ENCODE measurements at places on chromosomes 13 and 19. TPM values are rescaled to one million over a fixed set of nuclear protein-coding genes. Genes with fewer than 3 reads are reported as not detected.

DNA sequence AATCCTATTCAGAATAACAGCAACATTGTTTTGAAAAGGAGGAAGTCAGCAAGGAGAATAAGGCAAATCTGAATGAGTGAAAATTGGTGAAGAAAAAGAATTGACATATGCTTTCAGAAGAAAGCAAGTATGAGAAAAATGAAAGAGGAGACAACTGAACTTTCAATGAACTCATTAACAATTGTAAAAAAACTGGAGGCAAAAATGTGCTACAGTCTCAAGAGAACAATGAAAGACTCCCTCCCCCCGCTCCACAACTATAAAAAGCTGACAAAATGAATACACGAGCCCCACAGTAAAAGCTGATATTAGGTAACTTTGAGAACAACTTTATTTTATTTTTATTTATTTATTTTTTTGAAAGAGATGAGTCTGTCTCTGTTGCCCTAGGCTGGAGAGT lies 373.1 kb downstream of the DIAPH3 start:
- DNase-seq = no peak

The TMEM145 gene
- total RNA-seq = not detected

DNA sequence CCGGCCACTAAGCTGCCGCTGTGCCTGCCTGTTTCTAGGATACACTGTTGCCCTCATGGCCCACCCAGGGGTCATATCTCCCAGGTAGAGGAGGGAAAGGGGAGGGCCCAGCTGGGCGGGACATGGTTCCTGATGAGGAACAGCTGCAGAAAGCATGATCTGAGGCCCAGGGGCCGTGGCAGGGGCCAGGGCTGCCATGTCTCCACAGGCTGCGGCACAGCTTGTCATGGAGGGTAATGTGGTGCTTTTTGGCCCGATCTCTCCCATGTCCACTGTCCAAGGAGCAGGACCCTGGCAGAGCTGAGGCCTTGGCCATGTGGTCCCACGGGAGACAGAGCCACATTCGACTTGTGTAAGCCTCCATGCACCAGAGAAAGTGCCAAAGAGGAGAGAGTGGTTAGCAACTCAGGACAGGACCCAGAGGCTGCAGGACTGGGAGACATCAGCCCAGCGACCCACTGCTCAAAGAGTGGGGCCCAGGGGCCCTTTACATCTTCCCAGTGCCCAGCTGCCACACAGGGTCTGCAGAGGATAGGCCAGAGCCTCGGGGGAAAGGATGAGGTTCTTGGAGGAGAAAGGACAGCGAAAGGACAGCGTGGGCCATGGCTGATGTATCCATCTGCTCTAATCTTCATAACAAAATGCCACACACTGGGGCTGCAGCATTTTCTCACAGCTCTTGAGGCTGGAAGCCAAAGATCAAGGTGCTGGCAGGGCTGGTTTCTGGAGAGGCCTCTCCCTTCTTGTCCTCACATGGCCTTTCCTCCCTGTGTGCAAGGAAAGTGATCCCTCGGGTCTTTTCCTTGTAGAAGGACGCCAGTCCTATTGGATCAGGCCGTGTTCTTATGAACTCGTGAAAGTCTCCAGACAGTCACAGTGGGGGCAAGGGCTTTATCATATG lies 11.5 kb downstream of the POP4 start:
- peak; percentile 4 for DNase-seq

The RAB11B gene
- 131 TPM for total RNA-seq

DNA sequence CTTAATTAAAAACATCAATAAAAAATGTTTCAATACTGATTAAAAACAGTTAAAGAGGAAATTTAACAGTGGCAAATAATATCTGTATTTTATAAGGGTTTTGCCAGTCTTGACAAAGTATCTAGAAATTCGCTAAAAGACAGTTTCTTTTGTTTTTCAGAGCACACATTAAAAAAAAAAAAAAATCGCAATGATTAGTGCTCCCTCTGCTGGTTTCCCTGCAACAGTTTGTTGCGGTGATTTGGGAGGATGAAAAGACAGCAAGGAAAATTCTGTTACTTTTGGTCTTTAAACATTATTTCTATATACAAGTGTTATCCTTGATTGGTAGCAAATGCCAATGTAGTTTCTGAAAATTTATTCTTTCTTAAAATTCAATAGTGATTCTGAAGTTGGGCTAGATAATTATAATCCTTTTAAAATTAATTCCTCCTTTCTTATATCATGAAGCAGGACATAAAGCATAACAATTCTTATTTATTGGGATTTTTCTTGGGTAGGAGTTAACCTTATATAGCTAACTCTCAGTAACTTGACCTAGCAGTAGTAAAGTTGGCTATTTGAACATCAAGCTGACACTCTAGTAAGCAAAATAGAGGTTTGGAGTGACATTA lies 23.1 kb upstream of the SPRY2 start:
- no peak for DNase-seq

- no peak for DNase-seq
Observed at GRCh38 chr13:50078895-50079654, 63.8 kb downstream of the KCNRG start.

The ZNF507 gene
- total RNA-seq = 18.4 TPM

- DNase-seq = no peak
Observed at GRCh38 chr19:3586127-3586626, 899 bp downstream of the GIPC3 start.

DNA sequence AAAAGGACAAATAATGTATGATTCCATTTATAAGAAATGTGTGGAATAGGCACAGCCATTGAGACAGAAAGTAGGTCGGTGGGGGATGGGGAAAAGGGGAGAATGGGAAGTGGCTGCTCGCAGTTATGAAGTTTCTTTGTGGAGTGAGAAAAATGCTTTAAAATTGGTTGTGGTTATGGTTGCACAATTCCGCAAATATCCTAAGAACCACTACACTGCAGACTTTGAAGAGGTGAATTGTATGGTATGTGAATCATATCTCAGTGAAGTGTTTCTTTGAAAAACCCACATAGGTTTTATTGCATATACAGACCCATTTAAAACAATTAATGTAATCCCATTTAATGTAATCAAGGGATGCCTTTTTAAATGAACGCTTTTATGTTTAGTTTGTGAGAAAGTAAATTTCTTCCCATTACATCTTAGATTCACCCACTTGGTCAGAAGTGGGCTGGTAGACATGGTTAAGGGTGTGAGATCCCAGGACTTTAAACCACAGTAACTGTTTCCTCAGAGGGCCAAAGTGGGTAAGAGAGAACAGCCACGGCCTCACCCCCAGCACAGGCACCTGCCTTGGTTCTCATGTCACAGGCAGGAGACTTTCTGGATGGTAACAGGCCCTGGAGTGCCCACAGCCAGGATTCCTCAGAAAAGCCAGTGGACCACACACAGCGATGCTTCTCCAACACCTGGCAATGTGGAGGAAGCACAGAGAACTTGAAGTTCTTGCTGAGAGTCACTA lies 119.3 kb upstream of the GJB6 start:
- no peak for DNase-seq

DNA sequence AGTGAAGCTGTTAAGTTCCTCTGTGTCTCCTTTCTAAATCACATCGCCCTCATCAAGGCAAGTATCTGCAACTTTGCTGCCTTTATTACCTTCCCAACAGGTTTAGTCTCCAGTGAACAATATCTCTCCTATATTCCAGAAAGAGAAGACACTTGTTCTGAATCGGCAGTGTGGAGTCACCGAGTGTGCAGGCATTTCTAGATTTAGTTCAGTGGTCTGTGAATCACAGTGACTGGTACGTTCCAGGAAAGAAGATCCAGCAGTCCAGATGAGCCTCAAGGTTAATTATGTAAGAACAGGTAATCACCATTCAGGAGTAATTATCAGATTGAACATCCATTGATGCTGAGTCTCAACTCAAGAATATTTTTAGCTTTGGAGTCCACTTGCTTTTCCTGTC lies 497.0 kb downstream of the FOXO1 start:
- no peak for DNase-seq

- DNase-seq = no peak
Observed at GRCh38 chr13:111659219-111659775, 338.9 kb downstream of the TEX29 start.

- DNase-seq = no peak
Observed at GRCh38 chr19:35149463-35149862, 5.1 kb upstream of the FXYD5 start.

The NUP58 gene
- total RNA-seq = 32.8 TPM

- no peak for DNase-seq
Observed at GRCh38 chr19:1754636-1755466, 1.5 kb downstream of the ONECUT3 start.

- DNase-seq = no peak
Observed at GRCh38 chr13:44759384-44760360, 183.5 kb upstream of the TSC22D1 start.

The SPRYD7 gene
- 12.4 TPM for total RNA-seq

The LENG9 gene
- 9.2 TPM for total RNA-seq

DNA sequence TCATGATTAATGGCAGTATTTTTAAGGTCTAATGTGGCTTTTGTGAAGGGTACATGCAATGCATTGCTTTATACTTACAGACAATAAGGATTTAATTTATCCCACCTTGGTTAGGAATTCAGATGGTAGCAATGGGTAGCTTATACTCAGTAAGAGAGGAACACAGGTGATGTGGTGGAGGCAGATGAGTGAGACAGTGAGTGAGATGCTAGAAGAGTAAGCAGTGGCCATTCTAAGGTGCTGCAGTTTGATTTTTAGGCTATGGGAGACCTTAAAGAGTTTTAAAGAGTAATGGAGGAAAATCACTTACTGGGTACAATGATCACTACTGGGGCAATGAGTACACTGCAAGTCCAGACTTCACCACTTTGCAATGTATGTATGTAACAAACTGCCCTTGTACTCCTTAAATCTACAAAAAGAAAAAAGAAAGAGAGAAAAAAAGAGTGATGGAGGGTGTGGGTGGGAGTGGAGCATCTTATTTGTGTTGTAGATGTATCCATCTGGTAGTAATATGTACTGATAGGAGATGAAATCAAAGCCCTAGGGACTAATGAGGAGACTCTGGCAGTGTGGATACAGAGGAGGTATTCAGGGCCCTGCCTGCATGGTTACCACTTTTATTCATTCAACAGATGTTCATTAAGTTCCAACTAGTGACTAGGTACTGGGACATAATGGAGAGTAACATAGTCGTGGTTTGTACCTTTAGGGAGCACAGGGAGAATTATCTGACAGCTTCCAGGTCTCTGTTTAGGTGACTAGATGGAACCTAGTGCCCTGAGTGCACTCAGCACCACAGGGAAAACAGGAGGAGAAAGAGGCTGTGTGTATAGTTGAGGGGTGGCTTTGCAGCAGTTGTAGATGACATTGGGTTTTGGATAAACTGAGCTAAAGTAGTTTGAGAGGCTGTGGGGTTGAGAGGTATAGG lies 99.0 kb downstream of the GPC6 start:
- DNase-seq = no peak

DNA sequence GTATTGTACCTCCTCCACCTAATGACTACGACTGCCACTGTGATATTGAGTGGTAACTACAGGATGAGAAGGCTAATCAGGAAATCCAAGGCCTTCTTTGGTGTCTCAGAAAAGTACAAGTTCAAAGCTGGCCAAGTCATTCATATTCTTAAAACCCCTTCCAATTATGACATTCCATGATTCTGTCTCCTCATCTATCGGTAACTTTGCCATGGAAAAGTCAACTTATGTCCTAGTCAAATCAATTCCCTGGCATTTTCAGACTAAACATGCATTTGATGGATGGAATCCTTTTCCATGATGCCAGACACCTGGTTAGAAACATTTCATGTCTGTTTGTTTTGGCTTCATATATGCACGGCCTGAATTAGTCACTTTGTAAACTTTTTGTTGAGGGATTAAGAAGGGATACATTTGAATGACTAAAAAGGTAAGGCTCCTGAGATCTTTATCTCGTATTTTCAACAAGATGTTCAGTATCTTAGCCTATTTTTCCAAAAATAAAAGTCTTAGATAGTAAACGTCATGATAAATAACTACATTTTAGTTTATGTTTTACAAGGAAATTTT lies 186.5 kb downstream of the NHLRC3 start:
- no peak for DNase-seq

The ZNF667 gene
- 0.41 TPM for total RNA-seq

The LIM2 gene
- total RNA-seq = not detected

DNA sequence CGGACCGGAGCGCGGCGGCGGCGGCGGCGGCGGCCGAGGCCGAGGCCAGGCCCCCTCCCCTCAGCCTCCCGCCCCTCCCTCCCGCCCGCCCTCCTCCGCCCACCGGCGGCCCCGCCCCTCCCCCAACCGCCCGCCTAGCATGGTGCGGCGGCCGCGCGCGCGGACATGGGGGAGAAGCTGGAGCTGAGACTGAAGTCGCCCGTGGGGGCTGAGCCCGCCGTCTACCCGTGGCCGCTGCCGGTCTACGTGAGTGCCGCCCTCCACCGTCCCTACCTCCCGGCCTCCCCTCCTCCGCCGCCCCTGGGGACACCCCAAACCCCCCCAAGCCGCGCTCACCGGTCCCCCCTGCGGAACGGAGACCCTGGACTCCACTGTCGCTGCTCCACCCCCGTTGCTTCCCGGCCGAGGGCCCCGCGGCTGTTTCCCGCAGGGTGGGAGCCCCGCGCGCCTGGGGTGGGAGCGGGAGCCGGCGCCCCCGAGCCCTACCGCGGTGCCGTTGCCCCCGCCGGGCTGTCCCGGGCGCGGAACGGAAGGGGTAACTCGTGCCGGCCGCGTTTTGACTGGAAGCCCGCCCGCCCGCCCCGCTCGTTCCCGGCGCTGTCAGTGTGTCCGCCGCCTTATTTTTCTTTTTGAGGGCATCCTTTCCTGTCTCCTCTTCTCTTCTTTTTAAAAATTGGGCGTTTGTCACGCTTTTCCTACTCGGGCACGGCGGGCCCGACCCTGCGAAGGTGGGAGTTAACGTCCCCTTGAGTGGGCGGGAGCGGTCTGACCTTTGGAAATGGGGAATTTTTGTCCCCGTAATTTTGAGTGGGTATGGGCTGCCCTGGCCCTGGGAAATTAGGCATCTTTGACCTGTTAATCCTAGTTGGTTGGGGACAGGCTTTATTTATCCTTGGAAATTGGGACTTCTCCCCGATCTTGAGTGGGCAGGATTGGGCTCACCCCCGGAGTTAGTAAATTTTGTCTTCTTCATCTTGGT lies 576 bp downstream of the DOT1L start:
- DNase-seq = peak; percentile 27

- no peak for DNase-seq
Observed at GRCh38 chr13:20991741-20992520, 69.5 kb downstream of the LATS2 start.

- DNase-seq = no peak
Observed at GRCh38 chr13:82688400-82688994, 1193.8 kb downstream of the SLITRK1 start.

DNA sequence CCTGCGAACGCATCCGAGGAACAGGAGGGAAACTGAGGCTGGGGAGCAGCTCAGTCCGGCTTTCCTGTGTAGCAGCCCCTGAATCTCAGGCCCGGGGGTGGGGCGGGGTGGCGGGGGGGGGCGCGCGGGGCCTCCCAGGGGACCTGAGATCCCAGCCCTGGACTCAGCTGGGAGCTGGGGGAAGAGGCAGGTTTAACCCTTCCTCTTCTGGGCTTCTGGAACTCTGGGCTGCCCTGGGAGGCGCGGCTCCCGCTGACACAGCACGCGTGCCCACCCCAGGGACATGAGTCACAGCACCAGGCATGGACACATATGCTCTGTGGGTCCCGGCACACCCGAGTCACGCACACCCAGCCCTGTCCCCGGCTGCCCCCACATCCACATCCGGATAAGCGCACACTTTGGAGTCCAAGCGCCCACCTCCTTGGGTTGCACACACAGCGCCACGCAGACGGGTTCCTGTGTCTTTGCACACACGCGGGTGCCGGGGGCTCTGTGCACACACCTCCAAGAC lies 3.5 kb upstream of the CIRBP start:
- DNase-seq = peak; percentile 91

All from mucosa of descending colon (tissue), 3 donors.